PC-3 (cell line): ENCODE measurements at places on chromosomes 5 and 9.

- no peak for DNase-seq
These were observed 92.1 kb downstream of the PBX3 start for GRCh38 chr9:125839317-125839716.

DNA sequence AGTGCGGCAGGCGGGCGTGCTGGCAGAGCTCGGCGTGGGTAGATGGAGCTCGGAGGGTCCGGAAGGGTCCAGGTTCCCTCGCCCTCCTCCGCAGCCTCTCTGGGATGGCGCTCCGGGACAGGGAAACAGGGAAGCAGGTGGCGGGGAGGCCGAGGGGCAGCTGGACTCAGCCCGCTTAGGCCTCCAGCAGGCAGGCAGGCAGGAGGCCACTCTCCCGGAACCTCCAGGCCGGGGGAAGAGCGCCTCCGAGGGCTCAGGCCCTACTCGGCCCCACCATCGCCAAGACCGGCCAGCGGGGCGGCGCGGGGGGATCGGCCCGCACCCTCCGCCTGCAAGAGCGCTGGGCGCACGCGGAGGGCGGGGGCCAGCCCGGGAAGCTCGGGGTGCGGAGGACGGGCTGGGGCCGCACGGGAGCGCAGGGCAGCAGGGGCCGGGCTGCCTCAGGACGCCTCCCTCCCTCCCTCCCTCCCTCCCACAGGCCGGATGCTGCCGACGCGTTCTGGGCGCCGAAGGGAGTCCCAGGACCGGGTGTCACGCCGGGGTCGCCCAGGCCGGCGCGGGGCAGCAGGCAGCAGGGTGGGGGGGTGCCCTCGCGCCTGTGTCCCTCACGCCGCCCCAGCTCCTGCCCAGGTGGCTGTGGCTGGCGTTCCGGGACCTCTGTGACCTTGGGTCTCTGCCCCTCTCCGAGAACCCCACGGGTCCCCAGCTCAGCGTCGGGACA lies 977 bp downstream of the MGAT4B start:
- no peak for DNase-seq

DNA sequence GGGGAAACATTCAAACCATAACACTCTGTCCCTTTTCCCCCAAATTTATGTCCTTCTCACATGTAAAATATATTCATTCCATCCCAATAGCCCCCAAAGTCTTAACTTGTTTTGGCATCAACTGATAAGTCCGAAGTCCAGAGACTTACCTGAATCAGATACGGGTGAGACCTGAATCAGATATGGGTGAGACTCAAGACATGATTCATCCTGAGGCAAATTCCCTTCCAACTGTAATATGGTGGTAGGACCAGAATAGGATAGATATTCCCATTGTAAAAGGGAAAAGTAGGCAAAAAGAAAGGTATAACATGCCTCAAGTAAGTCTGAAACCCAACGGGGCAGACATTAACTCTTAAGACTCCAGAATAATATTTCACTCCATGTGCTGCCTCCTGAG lies 115.6 kb upstream of the CKMT2 start:
- DNase-seq = no peak

- peak; percentile 28 for DNase-seq
These were observed 518 bp downstream of the UBE2B start for GRCh38 chr5:134371834-134372340.

- DNase-seq = no peak
These were observed 96.5 kb downstream of the PPARGC1B start for GRCh38 chr5:149826574-149826973.

DNA sequence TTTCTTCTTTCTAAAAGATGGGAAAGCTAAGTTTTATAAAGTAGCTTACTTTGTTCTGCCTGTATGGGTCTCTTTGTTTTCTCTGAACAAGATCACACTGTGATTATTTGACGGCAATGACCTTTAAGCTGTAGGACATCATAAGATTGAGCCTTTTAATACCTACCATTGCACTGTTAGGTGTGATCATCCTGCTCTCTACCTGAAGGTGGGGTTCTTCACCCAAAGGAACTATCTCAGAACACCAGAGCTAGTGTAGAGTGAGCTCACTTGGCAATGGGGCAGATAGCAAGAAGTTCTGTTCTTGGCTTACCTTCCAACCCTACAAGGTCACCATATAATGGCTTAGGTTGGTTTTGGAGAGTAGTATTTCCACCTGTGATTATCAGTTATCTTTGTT lies 200.2 kb downstream of the SPATA31D1 start:
- DNase-seq = no peak

DNA sequence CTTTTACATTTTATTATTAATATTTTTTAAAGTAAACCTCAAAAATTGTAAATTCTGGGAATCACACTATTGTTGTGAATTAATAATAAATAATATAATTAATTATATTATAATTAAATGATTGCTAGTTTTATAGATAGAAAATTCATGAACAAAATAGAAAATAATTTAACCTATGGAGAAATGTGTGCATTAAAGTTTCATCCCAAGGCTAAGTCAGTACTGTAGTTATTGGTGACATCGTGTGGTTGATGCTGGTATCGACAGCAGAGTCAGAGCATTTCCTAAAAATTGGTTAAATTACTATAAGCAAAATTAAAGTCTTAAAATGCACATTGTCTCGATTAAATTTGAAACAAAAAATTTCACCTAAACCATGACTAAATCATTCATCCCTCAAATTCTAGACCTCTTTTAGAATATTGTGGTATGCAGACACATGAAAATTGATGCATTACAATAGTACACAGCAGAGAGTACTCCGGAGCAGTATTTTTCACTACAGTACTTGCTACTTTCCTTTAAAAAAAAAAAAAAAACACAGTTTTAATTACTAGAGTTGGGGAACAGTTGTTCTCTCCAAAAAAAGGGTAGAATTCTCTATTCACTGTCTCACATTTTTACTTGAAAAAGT lies 73.9 kb downstream of the RORB start:
- peak; percentile 47 for DNase-seq

DNA sequence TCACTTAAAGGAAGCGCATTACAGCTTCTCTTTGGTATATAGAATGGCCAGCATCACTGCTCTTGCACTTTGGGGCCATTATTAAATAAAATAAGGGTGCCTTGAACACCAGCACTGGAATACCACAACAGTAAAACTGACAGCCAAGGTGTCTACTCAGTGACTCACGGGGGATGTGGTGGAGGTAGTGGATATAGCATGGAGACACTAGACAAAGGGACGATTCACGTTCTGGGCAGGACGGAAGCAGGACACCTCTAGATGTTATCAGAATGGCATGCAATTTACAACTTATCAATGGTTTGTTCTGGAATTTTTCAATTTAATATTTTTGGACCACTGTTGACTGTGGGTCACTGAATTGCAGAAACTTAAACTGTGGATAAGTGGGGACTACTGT lies 32.9 kb upstream of the PDE8B start:
- DNase-seq = peak; percentile 77

- DNase-seq = no peak
These were observed 40.9 kb downstream of the PHF2 start for GRCh38 chr9:93617273-93617672.

GRCh38 chr9:33227008-33227398 lies 13.0 kb upstream of the SPINK4 start:
- no peak for DNase-seq

- DNase-seq = no peak
These were observed at the start of gene CCNI2 for GRCh38 chr5:132746954-132747615. TSS of gene CCNI2 (plus strand) at chr5:132747426. CDS start at chr5:132747496, 70 bp downstream.

DNA sequence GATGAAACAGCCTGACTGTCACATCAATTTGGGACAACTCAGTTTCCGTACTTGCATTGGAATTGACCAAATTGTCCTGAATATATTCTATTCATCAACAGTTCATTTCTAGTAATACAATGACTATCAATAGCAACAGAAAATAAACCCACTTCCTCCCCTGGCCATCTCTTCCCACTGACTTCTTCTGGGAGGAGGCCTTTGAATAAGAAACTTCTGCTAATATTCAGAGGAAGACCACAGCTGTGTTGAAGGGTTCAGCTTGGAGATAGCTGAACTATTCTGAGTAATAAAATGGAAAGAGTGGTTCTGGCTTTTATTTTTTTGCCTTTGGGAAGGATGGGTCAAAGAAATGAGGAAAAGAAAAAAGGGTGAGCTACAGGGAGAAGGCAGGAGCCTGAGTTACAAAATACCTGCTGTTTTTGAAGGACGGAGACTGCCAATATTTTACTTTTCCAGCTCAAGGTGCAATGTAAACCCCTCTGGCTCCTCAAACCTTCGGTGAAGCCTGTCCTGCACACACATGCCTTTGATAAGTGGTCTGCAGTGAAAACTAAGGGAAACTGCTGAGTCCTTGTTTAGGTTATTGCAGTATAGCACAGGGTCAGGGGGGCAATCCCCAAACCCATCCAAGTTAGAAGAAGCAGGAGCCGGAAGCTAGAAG lies 29.9 kb downstream of the FYB1 start:
- DNase-seq = no peak

DNA sequence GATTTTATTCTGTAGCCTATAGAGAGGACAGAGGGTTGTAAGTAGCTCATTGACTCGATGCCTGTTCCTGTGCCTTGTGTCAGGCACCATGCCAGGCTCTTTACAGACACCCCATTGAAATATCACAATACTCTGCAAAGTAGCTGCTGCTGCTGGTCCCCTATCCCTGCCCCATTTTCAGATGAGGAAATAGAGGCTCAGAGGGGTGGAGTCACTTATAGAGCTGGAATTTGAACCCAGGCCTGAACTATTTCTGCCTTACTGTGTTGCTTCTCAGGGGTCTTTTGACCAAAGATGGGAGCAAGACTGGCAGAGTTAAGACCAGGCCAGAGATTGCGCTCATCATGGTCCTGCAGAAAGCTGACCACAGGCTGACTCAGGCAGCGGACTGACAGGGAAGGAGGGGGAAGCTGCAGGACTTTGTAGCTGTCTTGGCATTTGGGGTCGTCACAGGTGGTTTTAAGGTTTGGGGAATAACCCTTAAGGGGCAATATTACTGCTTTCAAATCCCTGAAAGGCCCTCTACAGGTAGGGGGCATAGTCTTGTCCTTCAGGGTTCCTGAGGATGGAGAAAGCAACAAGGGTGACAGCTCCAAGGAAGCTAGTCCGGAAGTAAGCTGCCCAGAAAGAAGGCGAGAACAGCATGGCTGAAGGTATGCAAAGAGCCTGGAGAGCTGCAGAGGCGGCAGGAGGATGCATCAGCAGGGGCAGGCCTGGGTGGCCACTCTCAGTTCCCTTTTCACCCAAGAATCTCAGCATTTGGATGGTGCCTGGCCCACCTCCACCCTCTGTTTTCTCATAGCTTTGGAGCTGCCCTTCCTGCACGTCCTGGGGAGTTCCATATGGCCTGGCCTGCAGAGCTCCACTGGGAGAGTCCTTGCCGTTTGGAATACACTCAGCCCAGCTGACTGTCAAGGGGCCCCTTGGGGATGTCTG lies 18.3 kb upstream of the NDST1 start:
- no peak for DNase-seq

GRCh38 chr5:180352116-180353047 lies 754 bp downstream of the GFPT2 start:
- no peak for DNase-seq

DNA sequence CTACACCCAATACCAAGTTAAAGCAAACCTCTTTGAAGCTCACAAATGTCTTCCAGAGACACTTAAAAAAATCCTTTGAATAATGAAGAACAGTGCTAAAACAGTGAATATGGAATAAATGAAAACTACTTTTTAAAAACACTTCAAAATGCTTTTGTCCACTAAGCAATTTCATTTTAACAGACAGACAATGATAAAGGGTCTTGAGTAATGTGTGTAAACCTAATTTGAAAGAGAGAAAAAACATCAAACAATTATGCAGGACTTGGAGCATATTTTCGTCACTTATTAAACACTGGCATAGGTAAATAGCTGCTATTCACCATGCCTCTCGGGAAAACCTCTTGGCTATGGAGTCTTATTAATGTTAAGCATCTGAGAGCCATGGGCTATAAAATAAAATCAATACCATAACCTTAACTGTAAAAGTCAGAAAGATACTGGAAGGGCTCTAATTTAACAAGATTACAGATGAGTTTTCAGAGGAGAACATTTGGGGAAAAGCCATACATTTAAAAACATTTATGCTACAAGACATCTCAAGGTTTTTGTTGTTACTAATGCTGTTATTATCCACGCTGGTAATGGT lies 177.8 kb downstream of the NFIB start:
- no peak for DNase-seq

GRCh38 chr9:34550681-34551270 lies 28.0 kb upstream of the ENHO start:
- no peak for DNase-seq

GRCh38 chr5:166982226-166982625 lies 1309.2 kb upstream of the WWC1 start:
- DNase-seq = no peak

GRCh38 chr9:22529426-22530199 lies 83.0 kb downstream of the DMRTA1 start:
- peak; percentile 82 for DNase-seq
